Stimulated activated CD4-positive, alpha-beta T cell treated with anti-CD3 and anti-CD28 coated beads, TNF-alpha, amount 100 ng/mL, for 1 hour (primary cell): ENCODE measurements at places on chromosomes 13 and 19.

GRCh38 chr13:110063490-110064421 lies 243.2 kb downstream of the COL4A1 start:
- no peak for DNase-seq

DNA sequence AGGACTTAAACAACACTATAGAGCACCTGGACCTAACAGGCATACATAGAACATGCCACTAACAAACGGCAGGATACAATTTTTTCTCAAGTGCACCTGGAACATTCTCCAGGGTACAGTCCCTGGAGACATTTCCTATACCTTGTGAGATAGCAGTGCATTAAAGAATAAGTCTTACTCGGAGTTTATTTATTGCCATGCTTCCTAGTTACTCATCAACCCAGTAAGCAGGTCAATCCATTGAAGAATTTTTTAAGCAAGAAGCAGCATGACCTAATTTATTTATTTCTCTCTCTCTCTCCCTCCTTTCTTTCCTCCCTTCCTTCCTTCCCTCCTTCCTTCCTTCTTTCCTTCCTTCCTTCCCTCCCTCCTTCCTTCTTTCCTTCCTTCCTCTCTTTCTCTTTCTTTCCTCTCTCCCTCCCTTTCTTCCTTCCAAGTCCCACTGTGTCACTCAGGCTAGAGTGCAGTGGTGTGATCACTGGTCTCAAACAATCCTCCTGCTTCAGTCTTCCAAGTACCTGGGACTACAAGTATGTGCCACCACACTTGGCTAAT lies 6.6 kb upstream of the TFDP1 start:
- DNase-seq = no peak

GRCh38 chr19:21587549-21587948 lies 82.1 kb downstream of the ZNF429 start:
- DNase-seq = no peak

- DNase-seq = no peak
Measured at GRCh38 chr13:108993346-108993745, 363.9 kb downstream of the MYO16 start.

DNA sequence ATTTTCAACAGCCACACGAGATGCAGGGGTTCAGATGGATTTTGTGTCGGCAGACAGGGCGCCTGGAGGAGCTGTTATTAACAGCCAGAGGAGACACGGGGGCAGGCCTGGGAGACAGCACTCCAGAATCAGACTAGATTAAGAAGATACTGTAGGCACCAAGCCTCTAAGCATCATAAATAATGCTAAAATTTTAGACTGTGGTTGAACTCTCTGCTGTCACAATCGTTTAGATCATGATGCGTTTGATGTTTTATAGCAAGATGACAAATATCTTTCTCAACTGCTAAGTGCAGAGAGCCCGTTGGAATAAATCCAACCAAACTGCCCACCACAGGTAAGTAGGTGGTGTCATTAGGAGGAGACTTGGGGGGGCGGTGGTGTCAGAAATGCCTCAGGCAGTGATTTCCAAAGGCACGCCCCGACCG lies 63.9 kb downstream of the CEBPG start:
- DNase-seq = no peak

- DNase-seq = no peak
Measured at GRCh38 chr19:58328999-58329398, 2.2 kb downstream of the ZSCAN22 start.

DNA sequence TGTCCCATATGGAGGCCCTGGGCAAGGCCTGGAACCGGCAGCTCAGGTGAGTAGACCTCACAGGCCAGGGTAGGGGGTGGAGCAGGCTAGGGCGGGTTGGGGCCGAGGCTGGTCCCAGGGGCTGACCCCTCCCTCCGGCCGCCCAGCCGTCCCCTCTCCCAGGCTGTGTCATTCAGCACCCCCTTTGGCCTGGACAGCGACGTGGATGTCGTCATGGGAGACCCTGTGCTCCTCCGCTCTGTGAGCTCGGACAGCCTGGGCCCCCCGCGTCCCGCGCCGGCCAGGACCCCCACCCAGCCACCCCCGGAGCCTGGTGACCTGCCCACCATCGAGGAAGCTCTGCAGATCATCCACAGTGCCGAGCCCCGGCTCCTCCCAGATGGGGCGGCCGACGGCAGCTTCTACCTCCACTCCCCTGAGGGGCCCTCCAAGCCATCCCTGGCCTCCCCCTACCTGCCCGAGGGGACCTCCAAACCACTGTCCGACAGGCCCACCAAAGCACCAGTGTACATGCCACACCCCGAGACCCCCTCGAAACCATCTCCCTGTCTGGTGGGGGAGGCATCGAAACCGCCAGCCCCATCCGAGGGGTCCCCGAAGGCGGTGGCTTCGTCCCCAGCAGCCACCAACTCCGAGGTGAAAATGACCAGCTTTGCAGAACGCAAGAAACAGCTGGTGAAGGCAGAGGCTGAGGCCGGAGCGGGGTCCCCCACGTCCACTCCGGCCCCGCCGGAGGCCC lies 16.0 kb downstream of the CAMSAP3 start:
- no peak for DNase-seq

- DNase-seq = no peak
Measured at GRCh38 chr13:45258334-45258675, 57.5 kb upstream of the KCTD4 start.

DNA sequence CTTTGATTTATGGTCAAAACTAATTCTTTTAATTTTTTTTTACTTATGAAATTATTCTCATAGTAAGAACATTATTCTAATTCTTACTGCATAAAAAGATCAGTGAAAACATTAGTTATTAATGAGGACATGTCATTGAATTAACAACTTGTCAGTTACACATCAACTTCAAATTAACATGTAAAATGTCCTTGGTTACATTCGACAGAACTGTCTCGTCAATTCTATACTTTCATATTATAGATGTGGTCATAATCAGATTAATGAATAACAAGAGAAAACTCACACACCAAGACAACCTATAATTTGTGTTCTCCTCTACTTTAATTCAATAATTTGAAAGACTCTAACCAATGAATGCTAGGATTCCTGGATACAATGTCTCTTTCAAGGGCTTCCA lies 66.7 kb downstream of the KATNAL1 start:
- no peak for DNase-seq

- no peak for DNase-seq
Measured at GRCh38 chr13:51167393-51168191, 54.6 kb upstream of the FAM124A start.

- DNase-seq = no peak
Measured at GRCh38 chr19:10431943-10432735, 11.8 kb downstream of the PDE4A start.

DNA sequence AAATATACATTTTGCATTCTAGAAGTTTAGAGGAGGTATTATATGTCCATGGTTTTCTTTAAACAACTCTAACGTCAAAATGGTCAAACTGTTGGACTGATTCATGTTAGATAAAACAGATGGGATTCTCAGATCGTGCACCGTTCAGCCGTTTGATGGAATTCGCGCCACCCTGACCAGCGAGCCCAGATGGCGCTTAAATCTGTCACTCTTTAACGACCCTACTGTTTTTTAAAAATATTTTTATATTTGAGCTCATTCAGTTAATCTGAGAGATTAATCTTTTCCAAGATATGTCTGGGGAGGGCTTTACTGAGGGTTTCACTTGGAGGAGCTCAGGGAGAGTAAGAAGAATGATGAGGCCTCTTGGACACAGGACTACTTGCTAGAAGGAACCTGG lies 164.4 kb downstream of the TM9SF2 start:
- no peak for DNase-seq

DNA sequence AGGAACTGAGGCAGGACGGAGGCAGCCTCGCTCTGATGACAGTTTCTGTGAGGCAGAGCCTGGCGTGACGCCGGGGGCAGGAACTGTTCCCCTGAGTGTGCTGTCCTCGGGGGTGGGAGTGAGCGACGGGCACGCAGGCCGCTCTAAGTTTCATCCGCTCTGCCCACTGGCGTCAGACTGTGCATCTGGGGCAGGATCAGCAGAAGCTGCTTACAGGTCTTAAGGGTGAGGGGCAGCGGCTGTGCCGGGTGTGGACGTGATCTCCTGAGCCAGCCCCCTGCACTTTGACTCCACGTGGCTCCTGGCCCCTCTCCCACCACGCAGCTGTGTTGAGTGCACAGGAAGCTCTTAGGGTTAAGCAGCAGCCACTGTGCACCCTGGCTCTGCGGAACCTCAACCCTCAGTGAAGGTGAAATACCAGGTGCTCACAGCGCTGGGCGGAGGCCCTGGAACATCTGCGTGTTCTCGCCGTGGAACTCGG lies 1.5 kb downstream of the GRK1 start:
- no peak for DNase-seq

GRCh38 chr13:44389060-44389666 lies 15.5 kb downstream of the SERP2 start:
- DNase-seq = no peak

- DNase-seq = no peak
Measured at GRCh38 chr19:13557756-13558398, 51.6 kb upstream of the CACNA1A start.

GRCh38 chr13:49330546-49330864 lies 82.8 kb downstream of the CDADC1 start:
- no peak for DNase-seq

- DNase-seq = no peak
Measured at GRCh38 chr13:21053231-21053630, 8.2 kb downstream of the LATS2 start.

DNA sequence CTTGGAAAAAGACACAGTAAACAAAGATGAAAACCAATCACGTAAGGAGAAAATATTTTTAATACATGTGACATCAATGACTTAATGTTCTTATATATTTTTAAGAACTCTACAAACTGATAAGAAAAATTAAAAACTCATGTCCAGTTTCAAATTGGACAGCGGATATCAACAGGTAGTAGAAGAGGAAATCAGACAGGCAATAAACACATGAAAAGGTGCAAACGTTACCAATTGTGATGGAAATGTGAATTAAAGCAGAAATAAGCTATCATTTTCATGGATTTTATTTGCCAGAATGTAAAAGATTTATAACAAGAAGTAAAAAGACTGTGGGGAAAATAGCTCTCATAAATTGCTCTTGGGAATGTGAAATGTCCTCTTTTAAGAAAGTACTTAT lies 382.3 kb downstream of the DLEU7 start:
- no peak for DNase-seq

- DNase-seq = no peak
Measured at GRCh38 chr13:98827449-98827848, 75.0 kb upstream of the SLC15A1 start.

GRCh38 chr19:55495646-55496349 lies 7.6 kb downstream of the SSC5D start:
- DNase-seq = no peak

DNA sequence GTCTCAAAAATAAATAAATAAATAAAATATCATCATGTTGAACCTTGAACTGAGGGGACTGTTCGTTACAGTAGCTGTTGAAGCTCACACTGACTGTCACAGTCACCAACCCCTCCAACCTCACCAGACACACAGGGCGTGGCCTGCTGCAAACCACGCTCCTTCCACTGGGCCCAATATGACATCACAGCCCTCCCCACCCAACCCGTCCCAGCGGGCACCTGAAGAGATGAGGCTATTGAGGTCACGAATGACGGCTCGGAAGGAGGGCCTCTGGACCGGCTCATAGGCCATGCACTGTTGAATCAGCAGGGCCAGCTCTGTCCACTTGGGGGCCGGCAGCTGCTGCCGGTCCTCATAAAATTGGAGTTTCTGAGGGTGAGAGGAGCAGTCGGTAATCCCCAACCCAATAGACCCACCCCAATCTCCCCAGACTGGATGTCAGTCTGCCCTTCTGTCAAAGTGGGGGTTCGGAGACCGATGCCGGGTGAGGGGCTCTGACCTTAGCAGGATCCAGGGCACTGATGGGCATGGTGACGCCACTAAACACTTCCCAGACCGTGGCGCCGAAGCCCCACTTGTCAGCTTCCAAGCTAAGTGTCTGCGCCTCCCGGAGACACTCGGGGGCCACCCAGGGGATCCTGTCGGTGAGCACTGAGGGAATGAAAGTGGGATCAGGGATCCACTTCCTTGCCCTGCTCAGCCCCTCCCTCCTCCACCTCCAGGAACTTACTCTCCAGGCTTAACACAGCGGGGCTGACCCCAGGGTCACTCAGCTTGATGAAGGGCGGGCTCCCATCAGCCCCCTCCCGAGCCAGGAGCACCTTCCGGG lies 13.2 kb downstream of the JAK3 start:
- DNase-seq = no peak

DNA sequence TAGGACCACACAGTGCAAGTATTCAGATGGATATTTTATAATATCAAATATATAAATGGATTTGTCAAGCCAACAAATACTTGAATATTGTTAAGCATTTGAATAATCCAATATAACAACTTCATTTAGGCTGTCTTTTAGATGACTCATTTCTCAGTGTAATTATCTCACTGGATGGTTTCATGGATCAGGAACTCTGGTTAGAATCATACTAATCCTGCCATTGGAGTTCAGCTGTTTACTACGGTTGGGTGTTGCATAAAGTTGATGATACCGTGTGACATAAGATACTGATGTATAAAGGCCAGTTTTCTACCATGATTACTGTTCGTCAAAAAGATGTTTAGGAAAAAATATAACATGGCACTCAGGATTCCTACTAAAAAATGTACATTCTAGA lies 196.3 kb downstream of the TSHZ3 start:
- DNase-seq = no peak

DNA sequence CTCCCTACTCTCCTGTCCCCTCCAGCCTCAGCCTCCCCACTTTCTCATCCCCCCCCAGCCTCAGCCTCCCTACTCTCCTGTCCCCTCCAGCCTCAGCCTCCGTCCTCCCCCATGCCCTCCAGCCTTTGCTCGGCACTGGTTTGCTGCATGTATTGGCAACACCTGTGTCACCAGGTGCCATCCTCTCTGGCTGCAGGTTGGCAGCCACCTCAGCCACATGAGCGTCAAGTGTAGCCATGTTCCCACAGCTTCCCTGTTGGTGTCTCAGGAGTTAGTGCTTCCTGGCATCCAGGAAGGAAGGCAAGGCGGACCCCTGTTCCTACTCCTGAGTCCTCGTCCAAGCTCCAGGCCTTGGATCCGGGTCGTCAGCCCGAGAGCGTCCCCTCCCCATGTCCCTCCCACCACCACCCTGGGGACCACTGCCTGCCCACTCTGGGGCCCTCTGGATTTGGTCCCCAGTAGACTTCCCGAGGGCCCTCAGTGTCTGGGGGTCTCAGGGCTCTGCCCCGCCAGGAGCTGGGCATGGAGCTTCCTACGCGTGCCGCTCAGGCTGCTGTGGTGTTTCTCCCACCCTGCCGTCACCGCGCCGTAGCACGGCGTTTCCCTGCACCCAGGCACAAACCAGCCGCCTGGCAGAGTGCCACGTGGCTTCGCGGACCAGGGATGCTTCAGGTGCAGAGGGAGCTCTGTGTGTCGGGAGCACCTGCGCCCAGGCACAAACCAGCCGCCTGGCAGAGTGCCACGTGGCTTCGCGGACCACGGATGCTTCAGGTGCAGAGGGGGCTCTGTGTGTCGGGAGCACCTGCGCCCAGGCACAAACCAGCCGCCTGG lies 128.3 kb upstream of the MCF2L start:
- DNase-seq = no peak

- no peak for DNase-seq
Measured at GRCh38 chr19:8180018-8180417, 29.2 kb upstream of the CERS4 start.

GRCh38 chr13:102470283-102470917 lies 68.6 kb upstream of the FGF14 start:
- DNase-seq = no peak
